Myocyte (in vitro differentiated cells): ENCODE measurements at places on chromosomes 4 and X.
A peak's percentile ranks its signal among the peaks of the same experiment; 100 is the strongest.

- DNase-seq: no peak
These were observed 173.6 kb upstream of the NRK start for GRCh38 chrX:105648732-105649131.

- peak; percentile 87 for DNase-seq
These were observed 36.4 kb upstream of the PLAC1 start for GRCh38 chrX:134694333-134695322.

GRCh38 chr4:113872426-113873260, 106.8 kb downstream of the ARSJ start:
- DNase-seq: peak; percentile 84

- DNase-seq: peak; percentile 45
These were observed 38.6 kb downstream of the UNC5C start for GRCh38 chr4:95510145-95510544.

- DNase-seq: no peak
These were observed 2.8 kb downstream of the PORCN start for GRCh38 chrX:48511560-48511959.

- DNase-seq: no peak
These were observed 204.8 kb upstream of the RASGEF1B start for GRCh38 chr4:81676537-81676936.

DNA sequence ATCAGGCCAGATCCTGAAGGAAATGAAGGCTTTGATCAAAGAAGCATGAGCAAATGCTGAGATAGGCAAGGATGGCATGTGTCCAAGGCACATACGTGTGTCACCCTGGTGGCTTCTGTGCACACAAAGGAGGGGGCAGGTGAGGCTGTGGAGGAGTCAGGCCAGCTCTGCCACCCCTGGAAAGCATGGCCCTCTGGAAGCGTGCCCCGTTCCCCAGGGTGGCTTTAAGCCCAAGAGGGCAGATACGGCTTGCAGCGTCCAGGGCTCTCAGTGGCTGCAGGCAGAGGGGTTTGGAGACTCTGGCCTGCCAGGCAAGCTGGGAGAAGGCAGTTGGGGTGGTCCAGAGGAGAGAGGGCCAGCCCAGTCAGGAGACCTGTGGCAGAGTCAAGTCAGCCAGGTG, 25.6 kb downstream of the PNMA6E start:
- DNase-seq: no peak

DNA sequence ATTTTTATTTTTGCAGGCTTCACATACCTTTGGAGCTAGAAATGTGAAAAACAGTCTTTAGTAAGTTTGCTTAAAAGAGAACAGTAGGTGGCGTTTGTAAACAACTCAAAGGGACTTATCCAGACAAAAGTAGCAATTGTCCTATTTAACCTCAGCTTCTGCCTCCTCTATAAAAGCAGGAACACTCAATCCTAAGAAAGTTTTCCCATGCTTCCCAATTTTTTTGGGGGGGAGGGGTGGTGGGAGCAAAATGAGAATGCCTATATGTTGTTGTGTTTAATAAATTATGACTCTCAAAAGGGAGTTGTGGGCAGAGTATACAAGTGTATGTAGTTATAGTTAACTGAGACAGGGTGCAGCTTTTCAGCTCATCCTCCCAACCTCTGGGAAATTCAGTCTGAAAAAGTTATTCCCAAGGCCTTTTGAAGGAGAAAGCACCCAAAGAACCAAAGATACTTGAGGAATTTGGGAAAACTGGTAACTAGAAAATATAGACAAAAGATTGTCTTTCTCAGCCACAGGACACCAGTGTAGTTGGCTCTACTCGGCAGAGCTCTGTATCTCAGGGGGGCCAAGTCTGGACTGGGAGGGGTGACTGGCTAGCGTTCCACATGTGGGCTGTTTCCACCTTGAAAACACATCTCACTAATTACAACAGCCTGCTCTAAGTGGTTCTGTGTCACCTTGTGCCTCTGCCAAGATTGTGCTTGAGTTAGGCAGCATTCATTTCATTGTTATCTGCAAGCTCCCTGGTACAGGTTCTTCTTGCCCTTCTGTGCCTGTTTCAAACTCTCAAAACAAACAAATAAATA, 2.8 kb downstream of the SFRP2 start:
- DNase-seq: peak; percentile 47

- DNase-seq: no peak
These were observed 70.5 kb upstream of the MXD4 start for GRCh38 chr4:2332201-2332975.

DNA sequence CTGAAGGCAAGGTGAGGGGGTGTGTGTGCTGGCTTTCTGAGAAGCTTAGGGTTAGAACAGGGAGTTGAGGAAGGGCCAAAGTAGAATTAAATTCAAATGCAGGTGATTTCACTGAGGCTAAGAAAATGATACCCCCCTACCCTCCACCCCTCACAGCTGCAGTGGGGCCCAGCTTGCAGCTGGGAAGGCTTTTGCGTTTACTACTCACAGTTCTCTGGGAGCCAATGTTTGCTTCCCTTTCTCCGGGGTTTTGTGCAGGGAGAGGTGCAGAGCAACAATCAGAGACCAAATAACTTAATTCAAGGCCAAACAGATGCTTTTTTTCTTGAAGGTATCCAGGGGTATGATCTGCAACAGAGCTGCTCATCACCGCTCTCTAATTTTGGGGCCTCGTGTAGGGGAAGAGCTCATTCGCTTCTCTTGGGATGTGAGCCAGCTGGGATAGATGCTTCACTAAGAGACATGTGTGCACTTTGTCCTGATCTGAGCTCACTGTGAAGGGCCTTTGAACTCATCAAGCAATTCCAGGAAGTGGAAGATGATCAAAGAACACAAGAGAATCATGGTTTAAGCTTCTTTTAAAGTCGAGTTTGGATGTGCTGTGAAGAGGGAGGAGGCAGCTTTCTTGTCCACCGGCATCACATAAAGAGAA, 122.7 kb upstream of the C1GALT1C1 start:
- no peak for DNase-seq

DNA sequence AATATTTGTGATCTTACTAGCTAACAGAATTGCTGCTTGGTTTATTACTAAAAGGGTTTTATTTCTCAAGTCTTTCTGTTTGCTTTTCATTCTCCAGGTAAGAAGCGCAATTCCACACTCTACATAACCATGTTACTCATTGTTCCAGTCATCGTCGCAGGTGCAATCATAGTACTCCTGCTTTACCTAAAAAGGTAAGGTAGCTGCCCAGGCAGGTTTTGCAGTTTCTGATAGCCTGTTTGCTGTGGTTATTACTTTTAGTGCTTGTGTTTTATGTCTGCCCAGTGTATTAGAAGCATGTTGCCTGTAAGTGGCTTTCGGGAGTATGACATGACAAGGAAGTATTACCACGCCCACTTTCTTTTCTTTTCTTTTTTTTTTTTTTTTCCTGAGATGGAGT, 46.4 kb downstream of the IL13RA1 start:
- no peak for DNase-seq

- DNase-seq: no peak
These were observed 226.4 kb downstream of the MAGEB5 start for GRCh38 chrX:26442340-26442739.

- no peak for DNase-seq
These were observed 200.0 kb upstream of the FTHL17 start for GRCh38 chrX:31271615-31272471.

DNA sequence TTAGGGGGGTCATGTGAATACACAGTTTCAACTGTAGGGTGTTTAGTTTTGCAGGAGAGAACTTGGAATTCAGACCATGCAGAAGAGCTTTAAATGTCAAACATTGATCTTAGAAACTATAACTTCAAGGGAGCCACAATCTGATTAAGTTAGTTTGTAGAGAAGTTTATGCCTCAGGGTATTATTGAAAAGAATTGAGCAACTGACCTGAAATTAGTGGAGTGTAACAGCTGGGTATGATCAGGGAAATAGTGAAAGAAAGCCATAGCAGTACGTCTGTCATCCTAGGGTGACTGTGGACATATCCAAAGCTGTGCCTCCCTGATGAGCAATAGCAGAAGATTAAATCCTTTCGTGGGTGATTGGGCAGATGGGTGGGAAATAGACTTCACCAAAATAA, 63.8 kb downstream of the FAM47B start:
- DNase-seq: no peak

DNA sequence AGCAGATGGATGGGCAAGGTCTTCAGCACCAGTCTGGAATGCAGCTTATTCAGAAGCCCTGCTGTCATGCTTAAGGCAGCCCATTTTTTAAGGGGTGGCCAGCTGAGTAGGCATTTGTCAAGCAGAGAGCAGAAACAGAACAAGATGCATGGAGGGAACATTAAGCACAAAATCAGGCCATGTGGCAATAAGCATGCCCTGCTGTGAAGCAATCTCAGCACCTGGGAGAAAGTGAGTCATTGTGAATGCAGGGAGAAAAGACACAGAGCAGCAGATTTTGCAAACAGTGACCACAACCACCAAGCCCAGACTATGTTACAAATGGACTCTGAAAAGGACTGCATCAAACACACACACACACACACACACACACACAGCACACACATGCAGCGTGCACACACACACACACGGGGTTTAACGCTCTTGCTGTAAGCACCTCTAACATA, 94.1 kb upstream of the GALNT7 start:
- peak; percentile 90 for DNase-seq

- no peak for DNase-seq
These were observed 1.4 kb downstream of the KLHL34 start for GRCh38 chrX:21656587-21657317.
